ENCODE measurements at places on chromosomes 11 and 22.

DNA sequence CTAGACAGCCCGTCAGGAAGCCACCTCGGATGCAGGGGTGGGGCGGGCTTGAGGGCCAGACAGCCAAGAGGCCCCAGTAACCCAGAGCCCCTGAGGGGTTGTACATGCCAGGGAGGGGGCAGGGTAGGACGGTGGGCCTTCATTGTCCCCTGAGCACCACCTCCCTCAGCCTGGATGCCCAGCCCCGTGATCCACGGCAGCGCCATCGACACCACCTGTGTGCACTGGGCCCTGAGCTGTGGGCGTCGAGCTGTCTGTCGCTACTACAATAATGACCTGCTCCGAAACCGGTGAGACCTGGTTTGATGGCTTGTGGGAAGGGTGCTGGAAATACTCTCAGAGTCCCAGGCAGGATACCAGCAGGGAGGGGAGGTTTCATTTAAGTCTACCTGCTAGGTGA lies 37.4 kb upstream of the TPBGL start:
- DNase-seq: no peak

- no peak for DNase-seq
Observed at GRCh38 chr11:4577761-4578160, 3.8 kb upstream of the OR52I2 start.

DNA sequence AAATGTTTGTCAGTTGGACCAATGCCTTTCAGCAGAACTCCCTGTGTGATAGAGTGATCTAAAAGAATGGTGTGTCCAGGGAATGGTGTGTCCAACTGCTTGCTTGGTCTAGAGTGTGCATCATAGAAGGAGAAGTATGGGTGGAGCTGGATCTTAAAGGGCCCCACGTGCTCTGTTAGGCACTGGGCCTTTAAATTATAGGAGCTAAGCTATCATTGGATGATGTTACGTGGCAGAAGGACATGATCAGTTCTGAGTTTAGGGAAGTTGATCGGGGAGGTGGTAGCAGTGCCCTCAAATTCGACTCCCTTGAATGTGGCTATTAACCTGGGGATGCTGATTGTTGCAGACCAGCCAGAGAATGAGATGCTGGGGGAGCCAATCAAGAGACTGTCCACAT lies 16.4 kb downstream of the STX3 start:
- DNase-seq: no peak

DNA sequence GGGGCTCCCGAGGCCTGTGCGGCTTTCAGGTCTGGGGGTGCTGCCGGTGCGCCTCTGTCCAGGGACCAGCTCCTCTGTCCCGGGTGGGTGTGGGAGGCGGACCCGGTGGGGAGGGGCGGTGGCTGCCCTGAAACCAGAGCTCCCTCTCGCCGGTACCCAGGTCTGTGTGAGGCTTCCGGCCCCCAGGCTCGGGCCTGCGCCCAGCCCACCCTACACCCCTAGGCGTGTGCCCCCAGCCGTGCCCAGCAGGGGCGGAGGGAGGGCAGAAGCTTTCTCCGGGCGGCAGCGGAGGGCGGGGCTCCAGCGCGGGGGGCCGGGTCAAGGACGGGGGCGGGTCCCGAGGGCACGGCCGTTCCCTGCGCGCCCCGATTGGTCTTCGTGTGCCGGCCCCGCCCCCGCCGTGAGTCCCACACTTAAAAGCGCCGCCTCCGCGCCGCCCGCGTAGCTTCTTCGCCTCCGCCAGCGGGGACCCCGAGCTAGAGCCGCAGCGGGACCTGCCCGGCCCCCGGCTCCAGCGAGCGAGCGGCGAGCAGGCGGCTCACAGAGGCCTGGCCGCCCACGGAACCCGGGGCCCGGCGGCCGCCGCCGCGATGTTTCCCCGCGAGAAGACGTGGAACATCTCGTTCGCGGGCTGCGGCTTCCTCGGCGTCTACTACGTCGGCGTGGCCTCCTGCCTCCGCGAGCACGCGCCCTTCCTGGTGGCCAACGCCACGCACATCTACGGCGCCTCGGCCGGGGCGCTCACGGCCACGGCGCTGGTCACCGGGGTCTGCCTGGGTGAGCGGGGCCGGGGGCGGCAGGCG lies 616 bp downstream of the PNPLA2 start:
- DNase-seq: peak; percentile 71

DNA sequence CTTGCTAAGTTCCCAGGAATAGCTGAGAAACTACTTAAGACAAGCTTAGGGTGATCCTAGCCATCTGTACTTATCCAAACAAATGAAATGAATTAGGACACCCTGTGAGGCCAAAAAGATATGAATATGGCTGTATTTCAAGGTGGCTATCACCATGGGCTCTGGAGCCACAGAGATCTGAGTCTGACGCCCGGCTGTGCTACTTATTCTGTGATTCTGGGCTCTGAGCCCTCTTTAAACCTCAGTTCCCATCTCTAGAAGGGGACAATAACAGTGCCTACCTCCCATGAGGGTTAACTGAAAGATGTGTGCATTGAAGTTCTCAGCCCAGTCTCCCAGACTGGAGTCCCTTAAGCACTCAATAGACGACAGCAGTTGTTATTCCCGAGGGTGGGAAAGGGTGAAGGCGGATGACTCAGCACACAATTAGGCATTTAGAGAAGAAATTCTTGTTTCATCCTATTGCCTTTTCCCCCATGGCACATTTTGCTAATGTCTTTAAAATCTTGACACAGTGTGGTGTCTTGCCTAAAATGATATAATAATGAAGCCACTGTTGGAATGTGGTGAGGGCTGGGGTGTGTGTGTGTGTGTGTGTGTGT lies 132.5 kb downstream of the ADAMTS15 start:
- no peak for DNase-seq

DNA sequence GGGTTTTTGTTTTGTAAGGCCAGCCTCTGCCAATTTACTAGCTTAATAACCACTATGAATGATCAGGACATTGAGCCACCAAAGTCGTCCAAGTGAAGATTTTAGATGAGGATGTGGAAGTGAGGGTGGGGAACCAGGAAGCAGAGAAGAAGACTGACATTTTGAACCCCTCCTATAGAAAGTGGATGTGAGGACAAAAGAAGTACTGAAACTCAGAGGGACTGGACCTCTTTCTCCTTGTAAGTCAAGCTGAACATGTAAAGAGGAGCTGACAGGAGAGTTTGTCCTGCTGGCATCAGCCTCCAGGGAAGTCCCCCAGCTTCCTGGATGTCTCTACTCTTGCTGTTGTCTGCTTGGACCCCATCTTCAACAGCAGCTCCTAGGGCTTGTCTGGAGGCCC lies 338.2 kb upstream of the NCAM1 start:
- DNase-seq: no peak

DNA sequence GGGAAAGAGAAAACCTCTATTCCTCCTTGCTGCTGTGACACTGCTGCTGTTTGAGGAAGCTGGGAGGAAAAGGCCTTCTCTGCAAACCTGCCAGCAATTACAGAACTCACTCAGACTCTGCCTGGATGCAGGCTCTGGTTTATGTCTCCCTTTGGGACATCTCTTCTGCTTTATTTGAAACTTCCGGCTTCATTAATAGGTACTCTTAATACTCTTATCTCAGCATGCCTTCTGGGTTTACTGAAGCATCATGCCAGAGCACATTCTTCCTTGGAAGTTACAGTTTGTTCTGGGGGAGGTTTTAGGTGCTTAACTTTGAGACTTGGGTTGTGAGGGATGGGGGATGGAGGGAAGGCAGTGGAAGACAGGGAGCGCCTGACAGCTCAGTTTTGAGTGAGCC lies 79.9 kb downstream of the NAV2 start:
- no peak for DNase-seq

DNA sequence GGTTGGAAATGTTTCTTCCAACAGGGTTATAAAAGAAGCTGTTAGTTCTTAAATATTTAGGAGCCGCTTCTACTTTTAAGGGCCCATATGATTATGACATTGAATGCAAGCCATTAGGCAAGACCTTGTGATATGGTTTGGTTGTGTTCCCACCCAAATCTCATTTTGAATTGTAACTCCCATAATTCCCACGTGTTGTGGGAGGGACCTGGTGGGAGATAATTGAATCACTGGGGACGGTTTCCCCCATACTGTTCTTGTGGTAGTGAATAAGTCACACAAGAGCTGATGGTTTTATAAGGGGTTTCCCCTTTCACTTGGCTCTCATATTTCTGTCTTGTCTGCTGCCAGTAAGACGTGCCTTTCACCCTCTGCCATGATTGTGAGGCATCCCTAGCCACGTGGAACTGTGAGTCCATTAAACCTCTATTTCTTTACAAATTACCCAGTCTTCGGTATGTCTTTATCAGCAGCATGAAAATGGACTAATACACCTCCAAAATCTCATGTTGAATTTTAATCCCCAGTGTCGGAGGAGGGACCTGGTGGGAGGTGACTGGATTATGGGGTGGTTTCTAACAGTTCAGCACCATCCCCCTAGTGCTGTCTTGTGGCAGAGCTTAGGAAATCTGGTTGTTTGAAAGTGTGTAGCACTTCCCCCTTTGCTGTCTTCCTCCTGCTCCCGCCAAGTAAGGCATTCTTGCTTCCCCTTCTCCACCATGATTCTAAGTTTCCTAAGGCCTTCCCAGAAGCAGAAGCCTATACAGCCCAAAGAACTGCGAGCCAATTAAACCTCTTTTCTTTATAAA lies 4.3 kb downstream of the CD59 start:
- no peak for DNase-seq

- peak; percentile 91 for DNase-seq
Observed at GRCh38 chr11:9280655-9281301, 15.6 kb upstream of the DENND5A start.

DNA sequence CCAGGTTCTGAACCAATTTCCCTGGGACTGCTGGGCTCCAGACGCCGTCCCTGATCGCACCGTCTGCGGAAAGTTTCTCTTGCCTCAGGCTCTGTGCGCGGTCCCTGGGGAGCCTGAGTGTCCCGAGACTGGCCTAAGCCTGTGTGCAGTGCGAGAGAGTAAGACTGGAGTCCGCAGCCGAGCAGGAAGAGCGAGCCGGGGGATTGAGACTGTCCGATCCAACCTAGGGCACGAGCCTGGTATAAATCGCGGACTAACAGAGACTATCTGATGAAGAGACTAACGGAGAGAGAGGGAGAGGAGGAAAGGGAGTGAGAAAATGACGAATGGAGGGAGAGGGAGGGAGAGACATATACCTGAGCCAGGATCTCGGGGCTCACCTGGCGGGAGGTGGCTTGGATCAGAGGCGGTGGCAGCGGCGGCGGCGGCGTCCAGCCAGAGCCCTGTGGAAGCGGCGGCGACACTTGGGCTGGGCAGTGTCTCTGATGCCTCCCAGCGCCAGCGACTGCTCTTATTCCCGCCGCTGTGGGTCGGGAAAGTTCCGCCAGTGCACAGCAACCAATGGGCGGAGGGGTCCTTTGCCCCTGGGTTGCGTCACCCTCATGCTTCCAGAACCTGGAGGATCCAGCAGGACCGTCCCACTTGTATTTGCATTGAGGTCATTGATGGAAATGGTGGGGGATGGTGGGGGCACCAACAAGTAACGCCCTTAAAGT lies at the start of gene CALCA:
CALCA (minus strand) TSS at position 487 of the 716 bp plus-strand sequence. CDS start 1,159 bp downstream, outside the sequence.
- DNase-seq: no peak

- DNase-seq: no peak
Observed at GRCh38 chr11:86222081-86222480, 22.5 kb upstream of the EED start.

- DNase-seq: peak; percentile 21
Observed at GRCh38 chr11:132028380-132029240, 658.2 kb downstream of the NTM start.

DNA sequence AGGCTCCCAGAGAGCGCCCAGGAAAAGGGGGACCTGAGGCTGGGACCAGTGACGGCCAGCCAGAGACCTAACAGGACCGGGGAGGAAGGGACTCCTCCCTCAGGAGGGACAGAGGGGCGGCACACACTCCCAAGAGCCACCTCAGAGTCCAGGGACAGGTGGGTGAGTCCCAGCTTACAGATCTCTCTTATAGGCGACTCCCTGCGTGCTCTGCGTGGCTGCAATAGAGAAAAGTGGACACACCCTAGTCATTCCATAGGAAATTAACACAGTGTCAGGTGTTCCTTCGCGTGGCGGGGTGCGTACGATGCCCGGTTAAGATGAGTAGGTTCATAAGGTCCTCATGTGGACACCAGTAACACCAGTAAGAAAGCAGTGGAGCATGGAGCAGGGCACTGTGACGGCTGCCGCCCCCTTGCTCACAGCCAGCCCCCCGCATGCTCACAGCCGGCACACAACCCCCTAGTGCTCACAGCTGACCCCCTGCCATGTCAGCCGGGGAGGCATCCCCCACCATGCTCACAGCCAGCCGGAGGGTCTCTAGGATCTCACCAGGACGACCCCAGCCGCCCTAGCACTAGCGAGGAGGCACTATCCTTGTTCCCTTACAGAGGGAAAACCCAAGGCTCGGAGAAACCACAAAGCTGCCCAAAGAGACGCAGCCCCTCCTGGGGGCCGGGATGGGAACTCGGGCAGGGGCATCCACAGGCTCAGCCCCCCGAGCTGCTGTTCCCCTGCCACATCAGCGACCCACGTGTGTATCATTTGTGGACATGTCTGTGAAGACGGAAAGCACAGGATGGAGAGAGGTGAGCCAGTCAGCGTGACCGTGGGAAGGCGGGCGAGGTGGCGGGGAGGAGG lies 426.8 kb downstream of the TBC1D22A start:
- no peak for DNase-seq

DNA sequence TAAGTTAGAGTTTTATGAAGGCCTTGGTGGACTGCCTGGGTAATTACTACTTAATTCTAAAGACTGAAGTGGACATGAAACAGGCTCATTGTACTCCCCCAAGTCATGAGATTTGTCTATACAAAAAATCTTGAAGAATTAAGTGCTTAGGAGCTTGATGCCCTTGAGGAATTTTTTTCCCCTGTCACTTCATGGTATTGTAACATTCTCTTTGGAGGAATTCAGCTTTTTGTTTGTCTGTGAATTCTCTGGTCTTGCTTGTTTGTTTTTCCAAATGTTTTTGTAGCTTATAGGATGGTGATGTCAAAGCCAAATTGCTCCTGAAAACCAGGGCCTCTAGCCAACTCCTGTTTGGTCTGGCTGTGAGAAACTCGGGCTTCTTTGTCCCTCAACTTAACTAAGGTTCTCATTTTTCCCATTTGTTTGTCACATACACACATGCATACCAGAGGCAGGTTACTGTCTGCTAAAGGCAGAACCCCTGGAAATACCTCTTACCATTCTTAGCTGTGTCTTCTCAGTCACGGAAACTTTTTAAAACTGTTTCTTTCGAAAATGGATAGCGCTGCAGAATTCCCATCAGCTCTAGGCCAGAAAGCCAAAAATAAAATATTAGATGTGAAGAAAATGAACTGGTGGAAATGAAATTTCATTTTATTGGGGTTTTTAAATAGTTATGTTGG lies 66.9 kb downstream of the AMOTL1 start:
- no peak for DNase-seq

GRCh38 chr11:55324500-55324899 lies 18.5 kb upstream of the OR4A16 start:
- no peak for DNase-seq

DNA sequence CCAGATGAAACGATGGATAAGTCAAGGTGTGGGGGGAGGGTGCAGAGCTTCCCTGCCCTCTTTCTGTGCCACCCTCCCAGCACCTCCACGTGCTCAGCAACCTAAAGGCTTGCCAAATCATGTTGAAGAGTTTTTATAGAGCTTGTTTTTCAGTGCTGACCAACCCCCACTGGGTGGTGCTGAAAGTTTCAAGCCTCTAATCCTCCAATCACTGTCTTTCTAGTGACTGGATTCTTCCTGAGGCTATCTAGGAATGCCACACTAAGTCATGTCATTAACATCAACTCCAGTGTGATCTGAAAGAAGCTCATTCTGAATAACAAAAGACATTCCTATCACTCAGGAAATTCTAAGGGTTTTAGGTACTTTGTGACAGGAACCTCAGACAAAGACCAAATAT lies 382.6 kb downstream of the DYNC2H1 start:
- no peak for DNase-seq

All from Jurkat, Clone E6-1 (cell line).